ENCODE measurements at places on chromosomes 13 and 19. TPM values are rescaled to one million over a fixed set of nuclear protein-coding genes. Genes with fewer than 3 reads are reported as not detected.
A peak's percentile ranks its signal among the peaks of the same experiment; 100 is the strongest.

The HTR2A gene
- 1.1 TPM for polyA plus RNA-seq

The DOCK6 gene
- 34.4 TPM for polyA plus RNA-seq

DNA sequence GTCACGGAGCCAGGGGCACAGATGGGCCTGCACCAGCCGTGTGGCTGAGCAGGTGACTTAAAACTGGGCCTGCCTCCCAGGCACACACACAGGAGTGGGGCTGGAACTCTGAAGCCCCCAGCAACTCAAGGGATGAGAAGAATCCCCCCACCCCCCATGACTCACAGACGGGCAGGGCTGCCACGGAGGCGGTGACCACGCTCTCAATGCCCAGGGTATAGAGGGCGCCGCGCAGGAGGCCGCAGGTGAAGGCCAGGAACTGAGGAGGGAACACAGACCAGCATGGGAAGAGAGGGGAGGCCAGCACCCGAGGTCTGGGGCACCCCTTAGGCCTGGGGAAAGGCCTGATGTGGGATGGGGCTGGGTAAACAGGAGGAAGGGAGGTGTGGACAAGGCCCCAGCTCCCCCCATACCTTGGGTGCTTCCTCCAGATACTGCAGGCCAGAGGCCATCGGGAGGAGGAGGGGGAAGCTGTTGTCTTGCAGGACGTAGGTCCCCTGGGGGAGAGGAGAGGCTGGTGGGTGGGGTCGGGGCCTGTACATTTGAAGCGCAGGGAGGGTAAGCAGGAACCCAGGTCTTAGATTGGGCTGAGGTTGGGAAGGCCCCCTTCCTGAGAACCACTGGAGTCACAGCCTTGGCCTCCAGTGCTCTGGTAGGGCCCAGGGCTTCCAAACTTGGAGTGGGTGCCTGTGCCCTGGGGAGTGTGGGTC is 3.1 kb upstream of the NKPD1 start:
- DNase-seq, result no peak

The ZNF439 gene
- 20.6 TPM for polyA plus RNA-seq

The FAAP24 gene
- polyA plus RNA-seq, result 3.2 TPM

GRCh38 chr13:64817691-64818090 is 2412.4 kb downstream of the PCDH9 start:
- DNase-seq, result no peak

The CEACAM1 gene
- 8.8 TPM for polyA plus RNA-seq

The C19orf12 gene
- 20.7 TPM for polyA plus RNA-seq

- no peak for DNase-seq
These were observed 460.0 kb downstream of the COG6 start for GRCh38 chr13:40115426-40115825.

- DNase-seq, result no peak
These were observed 1.3 kb downstream of the ZIC2 start for GRCh38 chr13:99982731-99983498.

- DNase-seq, result no peak
These were observed 64.7 kb downstream of the GPR12 start for GRCh38 chr13:26695891-26696311.

DNA sequence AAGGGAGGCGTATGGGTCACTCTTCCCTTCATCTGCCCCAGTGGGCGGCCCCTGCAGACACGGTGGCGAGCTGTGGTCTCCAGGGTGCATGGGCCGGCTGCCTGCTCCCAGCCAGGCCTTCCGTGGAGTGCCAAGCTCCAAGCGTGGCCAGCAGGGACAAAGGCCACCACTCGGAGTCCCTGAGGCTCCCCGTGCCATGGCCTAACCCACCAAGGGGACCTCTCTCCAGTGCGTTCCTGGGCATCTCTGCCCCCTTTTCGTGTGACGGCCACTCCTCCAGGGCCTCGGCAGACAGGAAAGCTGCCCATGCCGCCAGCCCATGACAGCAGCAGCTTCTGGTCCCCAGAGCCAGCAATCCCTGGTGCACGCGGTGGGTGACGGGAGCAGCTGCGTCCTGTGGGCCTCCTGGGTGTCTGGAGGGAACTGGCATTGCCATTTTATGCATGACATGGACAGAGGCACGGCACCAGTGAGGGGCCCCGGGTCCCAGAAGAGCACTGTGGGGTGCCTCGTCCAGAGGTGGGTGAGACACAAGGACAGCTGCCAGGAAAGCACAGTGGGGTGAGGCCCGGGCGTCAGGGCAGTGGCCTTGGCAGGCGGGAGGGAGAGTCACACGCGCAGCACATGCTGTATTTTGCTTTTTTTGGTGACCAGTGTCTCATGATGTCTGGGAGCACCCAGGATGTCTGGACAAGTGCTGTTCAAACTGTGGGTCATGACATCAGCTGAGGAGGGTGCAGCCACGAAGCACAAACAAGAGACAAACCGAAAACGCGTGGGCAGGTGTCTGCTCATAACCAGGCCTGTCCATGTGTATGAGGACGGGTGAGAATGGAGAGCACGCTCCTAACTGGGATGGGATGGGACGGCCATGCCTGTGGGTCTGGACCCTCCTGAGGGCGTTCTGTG is 32.3 kb downstream of the CEBPG start:
- DNase-seq, result no peak

The KLC3 gene
- polyA plus RNA-seq, result 1.1 TPM

The BRCA2 gene
- polyA plus RNA-seq, result 7.3 TPM

The B3GNT3 gene
- polyA plus RNA-seq, result 4.6 TPM

GRCh38 chr13:45365558-45365885 is 24.5 kb upstream of the TPT1 start:
- no peak for DNase-seq

The AMH gene
- polyA plus RNA-seq, result 1.2 TPM

DNA sequence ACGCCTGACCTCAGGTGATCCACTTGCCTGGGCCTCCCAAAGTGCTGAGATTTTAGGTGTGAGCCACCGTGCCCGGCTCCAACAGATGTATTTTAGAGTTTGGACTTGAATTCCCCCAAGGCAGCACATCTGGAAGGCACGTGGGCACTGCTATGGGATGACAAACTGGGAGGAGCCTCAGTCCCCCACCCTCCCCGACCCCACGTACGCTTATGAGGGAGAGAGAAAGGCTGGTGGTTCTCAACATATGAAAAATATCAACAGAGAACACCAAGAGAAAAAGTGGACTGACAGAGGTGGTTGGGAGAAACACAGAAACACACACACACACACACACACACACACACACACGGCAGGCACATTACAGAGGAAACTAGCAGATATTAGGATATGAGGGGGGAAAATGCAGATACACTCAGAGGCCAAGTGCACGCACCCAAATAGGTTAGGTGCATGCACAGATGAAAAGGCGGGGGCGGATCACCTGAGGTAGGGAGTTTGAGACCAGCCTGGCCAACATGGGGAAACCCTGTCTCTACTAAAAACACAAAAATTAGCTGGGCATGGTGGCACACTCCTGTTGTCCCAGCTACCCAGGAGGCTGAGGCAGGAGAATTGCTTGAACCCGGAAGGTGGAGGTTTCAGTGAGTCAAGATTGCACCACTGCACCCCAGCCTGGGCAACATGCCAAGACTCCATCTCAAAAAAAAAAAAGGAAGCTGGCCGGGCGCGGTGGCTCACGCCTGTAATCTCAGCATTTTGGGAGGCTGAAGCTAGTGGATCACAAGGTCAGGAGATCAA is 3.2 kb downstream of the STX10 start:
- DNase-seq, result no peak

DNA sequence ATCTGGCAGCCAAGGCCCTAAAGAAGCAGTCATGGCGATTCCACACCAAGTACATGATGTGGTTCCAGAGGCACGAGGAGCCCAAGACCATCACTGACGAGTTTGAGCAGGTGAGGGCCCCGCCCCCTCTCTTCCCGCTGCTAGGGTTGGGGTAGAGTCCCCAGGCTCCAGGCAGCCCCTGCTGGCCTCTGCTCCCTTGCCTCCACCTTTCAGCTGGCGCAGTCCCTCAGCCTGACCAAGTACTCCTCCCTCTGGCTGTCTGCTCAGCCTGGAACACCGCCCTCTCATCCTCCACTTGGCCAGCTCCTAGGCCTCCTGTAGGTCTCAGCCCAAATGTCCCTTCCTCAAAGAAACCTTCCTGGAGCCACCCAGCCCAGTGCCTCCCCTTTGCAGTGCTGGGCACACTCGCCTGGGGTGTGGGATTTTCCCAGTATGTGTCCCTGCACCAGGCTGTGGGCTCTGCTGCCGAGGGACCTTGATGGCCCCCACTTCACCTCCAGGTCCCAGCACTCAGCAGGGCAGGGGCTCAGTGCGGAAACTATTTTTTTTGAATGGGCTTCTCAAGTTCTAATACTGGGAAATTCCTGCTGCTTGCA is 5.7 kb downstream of the LENG1 start:
- no peak for DNase-seq

The PTPRS gene
- 45.8 TPM for polyA plus RNA-seq

DNA sequence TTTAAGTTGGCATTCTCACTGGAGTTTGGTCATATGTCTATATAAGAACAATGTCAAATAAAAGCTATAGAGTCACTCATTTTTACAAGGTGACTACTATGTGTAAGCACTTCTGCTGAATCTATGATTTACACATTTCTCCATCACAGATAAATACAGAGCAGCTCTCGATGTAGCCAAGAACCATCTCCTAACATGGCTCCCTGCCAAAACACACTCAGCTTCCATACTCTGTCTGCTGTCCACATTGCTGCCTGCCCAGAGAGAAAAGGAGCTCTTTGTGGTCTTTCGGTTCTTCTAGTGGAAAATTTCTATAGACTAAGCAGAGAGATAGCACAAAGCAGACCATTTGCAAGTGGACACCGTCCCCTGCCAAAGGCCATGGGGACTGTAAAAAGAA is 190.9 kb upstream of the KLF12 start:
- DNase-seq, result no peak

GRCh38 chr19:54473071-54473891 is at the start of gene CDC42EP5:
Gene CDC42EP5, minus strand, starts transcription at chr19:54473296. Its CDS starts 7,749 bp downstream, at chr19:54465547.
- peak; percentile 69 for DNase-seq

DNA sequence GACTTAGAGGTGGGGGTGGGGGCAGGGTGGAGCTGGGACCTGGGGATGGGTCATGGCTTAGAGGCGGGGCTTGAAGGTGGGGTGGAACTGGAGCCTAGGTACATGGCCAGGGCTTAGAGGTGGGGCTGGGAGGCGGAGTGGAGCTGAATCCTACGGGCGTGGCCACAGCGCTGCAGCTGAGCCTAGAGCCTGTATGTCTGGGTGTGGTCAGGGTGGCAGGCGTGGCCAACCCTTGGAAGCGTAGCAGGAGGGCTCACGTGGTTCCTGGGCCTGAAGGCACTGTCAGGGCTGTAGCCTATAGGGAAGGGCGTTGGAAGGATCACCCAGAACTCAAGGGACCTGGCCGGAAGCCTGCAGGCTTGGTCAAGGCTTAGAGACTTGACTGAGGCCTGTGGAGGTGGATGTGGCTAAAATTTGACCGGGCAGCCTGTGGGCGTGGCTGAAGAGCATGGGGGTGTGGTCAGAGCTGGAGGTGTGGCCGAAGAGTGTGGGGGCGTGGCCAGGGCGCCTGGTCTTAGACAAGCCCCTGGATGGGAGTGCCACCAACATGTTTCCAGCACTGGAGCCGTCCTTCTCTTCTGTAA is 24.3 kb downstream of the COLGALT1 start:
- DNase-seq, result no peak

- no peak for DNase-seq
These were observed 13.6 kb upstream of the LATS2 start for GRCh38 chr13:21075011-21075378.

DNA sequence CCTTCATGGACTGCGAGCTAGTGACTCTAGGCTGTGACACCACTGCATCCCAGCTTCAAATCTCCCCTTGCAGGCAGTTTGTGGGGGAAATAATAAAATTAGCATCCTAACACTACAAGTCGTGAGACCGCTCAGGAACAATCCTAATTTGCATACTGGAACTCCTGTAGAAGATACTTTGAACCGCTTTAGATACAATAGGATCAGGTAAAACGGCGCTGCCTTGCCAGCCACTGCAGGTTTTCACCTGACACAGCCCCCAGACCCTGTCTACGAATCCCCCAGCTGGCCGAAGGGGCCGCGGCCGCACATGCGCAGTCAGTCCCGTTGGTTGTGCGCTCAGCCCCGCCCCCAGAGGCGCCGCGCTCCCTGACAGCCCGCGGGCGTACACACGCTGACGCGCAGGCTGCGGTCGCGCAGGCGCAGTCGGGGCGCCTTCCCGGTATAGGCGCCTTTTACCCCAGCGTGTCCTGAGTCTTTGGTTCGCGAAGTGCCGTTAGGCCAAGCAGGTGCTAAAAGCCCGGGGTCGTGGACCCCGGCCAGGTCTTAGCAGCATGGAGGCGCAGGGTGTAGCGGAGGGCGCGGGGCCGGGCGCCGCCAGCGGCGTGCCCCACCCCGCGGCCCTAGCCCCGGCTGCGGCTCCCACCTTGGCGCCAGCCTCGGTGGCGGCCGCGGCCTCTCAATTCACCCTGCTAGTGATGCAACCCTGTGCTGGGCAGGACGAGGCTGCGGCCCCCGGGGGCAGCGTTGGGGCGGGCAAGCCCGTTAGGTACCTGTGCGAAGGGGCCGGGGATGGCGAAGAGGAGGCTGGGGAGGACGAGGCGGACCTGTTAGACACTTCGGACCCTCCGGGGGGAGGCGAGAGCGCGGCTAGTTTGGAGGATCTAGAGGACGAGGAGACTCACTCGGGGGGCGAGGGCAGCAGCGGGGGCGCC is at the start of gene RFXAP:
Gene RFXAP, plus strand, starts transcription at position 419 of the 935 bp plus-strand sequence. Its CDS starts 136 bp downstream, at position 555.
- DNase-seq, result peak; percentile 75

DNA sequence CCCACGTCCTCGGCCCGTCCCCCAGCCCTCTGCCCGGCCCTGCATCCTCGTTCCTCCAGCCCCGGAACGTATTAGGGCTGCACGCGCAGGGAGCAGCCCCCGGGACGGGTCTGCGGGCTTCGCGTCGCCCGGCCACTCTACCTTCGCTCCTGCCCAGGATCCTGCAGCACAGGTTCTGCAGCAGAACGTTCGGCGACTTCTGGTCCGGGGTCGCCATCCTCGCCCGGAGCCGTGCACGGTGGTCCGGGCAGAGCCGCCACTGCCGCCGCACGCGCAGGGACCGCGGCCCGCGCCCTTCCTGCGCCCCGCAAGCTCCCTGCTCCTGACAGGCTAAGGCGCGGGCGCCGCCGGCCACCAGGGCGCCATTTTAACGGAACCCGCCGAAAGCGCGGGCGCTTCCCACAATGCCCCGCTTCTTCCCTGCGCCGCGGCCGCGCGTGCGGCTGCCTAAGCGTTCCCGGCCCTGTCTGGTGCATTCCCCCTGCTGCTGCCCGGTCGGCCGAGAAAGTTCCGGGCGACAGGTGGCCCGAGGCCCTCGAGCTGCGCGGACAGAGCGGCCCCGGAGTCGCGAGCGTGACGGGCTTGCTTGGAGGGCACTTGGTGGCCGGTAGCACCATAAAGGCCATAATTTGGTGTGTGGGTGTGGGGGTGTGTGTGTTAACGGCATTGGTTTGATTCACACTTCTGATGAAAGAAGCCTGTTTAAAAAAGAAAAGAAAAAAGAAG is at the start of gene TUBGCP3:
Gene TUBGCP3, minus strand, starts transcription at position 390 of the 726 bp plus-strand sequence. Its CDS starts 173 bp downstream, at position 217.
- DNase-seq, result no peak

The KLK6 gene
- polyA plus RNA-seq, result 41.2 TPM

GRCh38 chr13:113216254-113217048 is 7.0 kb downstream of the CUL4A start:
- no peak for DNase-seq

- DNase-seq, result no peak
These were observed 17.5 kb downstream of the ATP7B start for GRCh38 chr13:51993713-51994112.

- DNase-seq, result no peak
These were observed 1.8 kb downstream of the SHISA7 start for GRCh38 chr19:55441319-55441691.

The WDR88 gene
- 0.82 TPM for polyA plus RNA-seq

- no peak for DNase-seq
These were observed 11.2 kb upstream of the ARHGEF18 start for GRCh38 chr19:7337380-7338194.

The CSNK1G2 gene
- polyA plus RNA-seq, result 51.6 TPM

The SLC17A7 gene
- 0.31 TPM for polyA plus RNA-seq

The CALR3 gene
- 0.12 TPM for polyA plus RNA-seq

Data from right renal cortex interstitium (tissue), 3 donors.